Natural killer cell (primary cell): ENCODE measurements at places on chromosomes 11 and 22. TPM values are rescaled to one million over a fixed set of nuclear protein-coding genes. Genes with fewer than 3 reads are reported as not detected.

DNA sequence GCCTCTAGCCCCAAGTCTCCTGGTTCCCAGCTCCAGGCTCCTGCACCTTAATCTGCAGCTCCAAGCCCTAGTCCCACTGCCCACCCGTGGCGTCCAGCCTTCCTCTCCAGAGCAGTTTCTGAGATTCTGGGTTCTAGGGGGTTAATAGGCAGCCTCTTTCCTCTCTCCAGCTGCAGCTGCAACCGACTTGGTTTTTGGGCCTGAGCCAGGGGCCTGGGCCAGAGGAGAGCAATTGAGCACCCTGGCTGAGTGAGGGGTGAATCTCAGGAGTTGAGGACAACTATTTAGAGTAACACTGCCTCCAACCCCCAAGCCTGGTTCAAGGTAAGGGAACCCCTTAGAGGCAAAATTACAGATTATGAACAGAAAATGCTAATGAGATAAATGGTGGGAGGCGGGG, 9.0 kb upstream of the CHRM1 start:
- H3K4me1 ChIP-seq: peaks cover 16% of the 10 kb centered on the region
- H3K27ac ChIP-seq: no peak overlapping the region
- H3K4me3 ChIP-seq: no peak overlapping the region
- peaks cover 34% of the 10 kb centered on the region for H3K27me3 ChIP-seq
- H3K36me3 ChIP-seq: no peaks in the 10 kb centered on the region
- DNase-seq: no peak

The FAM181B gene
- not detected for total RNA-seq

The ARAP1 gene
- 327 TPM for total RNA-seq

The KRTAP5-10 gene
- not detected for total RNA-seq

DNA sequence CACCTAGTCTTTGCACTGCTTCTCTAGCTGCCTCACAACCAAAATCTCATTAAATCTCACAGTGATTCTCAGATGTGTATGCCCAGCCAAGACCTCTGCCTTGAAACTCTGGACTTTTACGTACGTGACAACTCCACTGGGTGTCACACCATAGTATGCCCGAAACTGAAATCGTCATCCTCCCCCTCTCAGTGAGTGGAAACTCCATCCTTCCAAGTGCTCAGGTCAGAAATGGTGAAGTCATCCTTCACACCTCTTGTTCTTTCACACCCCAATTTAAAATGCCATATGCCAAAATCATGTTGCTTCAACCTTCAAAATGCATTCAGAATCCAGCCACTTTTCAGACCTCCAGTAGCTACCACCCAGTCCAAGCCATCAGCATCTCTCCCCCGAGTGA, 42.5 kb downstream of the SFI1 start:
- H3K36me3 ChIP-seq: peaks cover 16% of the 10 kb centered on the region
- DNase-seq: peak; percentile 17
- no peaks in the 10 kb centered on the region for H3K4me1 ChIP-seq

DNA sequence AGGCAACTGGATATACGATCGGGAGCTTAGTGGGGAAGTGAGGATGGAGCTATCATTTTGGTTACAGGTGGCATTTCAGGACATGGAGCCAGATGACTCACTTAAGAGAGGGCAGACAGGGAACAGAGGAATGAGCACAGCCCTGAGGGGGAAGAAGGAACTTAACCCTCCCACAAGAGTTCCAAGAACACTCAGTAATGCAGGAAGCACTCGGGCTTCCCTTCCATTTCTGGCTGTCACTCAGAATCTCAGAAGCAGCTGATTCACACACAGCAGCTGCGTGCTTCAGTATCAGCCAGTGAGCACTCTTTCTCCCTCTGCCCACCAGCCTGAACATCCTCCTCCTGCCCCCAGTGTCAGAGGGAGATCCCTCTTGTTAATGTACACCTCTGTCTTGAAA, 34.8 kb downstream of the EFCAB6 start:
- H3K27me3 ChIP-seq: no peaks in the 10 kb centered on the region
- H3K27ac ChIP-seq: no peak overlapping the region
- H3K4me1 ChIP-seq: no peaks in the 10 kb centered on the region
- no peak for DNase-seq

GRCh38 chr11:69051381-69052342, 2.9 kb downstream of the TPCN2 start:
- no peak for DNase-seq
- H3K27ac ChIP-seq: no peak overlapping the region
- H3K36me3 ChIP-seq: no peaks in the 10 kb centered on the region
- H3K4me3 ChIP-seq: no peak overlapping the region
- H3K27me3 ChIP-seq: no peaks in the 10 kb centered on the region

DNA sequence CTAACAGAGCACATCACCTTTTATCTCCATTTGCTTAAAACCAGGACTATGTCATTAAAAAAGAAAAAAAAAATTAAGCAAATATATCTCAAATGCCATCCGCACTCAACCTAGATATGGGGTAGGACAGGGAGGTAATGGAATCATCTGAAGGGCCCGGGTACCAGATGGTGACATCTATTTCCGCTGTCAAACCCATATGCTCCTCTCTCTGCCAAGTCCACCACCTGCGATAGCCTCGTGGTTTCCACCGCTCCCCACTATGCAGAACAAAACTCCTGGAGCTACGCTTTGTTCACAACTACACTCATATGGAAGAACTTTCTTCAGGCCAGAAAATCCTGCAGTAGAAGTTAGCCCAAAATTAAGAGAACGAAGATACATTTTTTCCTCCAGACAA, 31.4 kb downstream of the FEZ1 start:
- H3K27me3 ChIP-seq: no peaks in the 10 kb centered on the region
- no peak overlapping the region for H3K4me3 ChIP-seq
- no peaks in the 10 kb centered on the region for H3K4me1 ChIP-seq
- DNase-seq: no peak
- no peaks in the 10 kb centered on the region for H3K36me3 ChIP-seq

DNA sequence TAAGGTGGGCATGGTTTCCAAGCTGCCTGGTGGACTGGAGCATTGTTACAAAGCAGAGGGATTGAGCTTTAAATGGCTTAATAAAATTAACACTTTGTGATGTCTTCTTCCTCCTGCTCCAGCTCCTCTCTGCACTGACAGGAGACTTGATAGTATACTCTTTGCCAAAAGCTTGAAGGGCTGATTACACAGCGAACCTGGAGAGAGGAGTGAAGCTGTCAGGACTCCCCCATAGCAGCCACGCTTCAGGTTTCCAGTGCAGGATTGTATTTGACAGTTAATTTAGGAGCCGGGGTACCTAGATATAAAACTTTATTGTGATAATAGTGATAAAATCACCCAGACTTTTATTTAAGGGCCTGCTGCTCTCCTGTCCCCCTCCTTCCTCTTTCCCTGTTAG, 50.0 kb downstream of the TRIM44 start:
- H3K4me1 ChIP-seq: peaks cover 4% of the 10 kb centered on the region
- no peaks in the 10 kb centered on the region for H3K36me3 ChIP-seq
- H3K27ac ChIP-seq: no peak overlapping the region

DNA sequence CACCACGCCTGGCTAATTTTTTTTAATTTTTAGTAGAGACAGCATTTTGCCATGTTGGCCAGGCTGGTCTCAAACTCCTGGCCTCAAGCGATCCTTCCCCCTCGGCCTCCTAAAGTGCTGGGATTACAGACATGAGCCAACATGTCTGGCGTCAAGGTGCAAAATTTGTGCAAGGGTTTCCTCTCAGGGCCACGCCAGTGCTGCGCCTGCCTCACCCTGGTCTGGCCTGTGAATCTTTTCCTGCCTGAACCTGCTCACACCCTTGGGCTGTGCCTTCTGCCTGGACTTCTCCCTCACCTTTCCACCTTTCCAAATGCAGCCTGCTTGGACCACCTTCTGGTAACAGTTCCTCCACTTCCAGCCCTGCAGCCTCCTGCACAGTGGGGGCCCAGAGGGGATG, 43.4 kb downstream of the MCM5 start:
- no peak overlapping the region for H3K4me3 ChIP-seq
- no peaks in the 10 kb centered on the region for H3K36me3 ChIP-seq
- peaks cover 9% of the 10 kb centered on the region for H3K4me1 ChIP-seq

DNA sequence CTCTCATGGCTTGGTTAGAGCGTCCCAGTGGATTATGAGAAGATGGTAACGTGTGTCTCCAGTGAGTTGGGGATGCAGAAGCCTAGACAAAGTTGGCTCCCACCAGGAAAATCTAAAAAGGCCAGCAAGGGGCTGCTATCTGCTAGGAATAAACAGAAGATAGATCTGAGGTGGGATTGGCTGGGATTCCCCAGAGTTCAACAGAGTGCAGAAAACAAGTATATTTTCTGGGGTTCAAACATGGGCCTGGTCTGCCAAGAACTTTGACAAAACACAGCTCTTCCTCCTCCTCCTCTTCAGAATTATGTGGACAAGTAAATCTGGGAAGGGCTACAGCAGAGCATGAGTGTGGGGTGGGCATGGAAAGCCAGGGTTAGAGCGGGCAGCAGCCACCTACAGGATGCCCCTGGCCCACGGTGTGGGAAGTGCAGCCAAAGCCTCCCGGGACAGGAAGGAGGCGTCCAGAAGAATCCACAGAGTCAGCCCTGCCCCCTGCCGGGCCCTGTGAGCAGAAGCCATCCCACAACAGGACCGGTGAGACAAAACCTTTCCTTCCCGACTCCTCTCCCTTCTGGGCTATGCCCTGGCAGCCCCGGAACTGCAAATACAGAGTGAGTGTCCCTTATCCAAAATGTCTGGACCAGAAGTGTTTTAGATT, 67.1 kb downstream of the CD82 start:
- peaks cover 6% of the 10 kb centered on the region for H3K27me3 ChIP-seq
- H3K4me1 ChIP-seq: no peaks in the 10 kb centered on the region
- H3K4me3 ChIP-seq: no peak overlapping the region
- no peak overlapping the region for H3K27ac ChIP-seq

GRCh38 chr22:21646608-21647590, 4.8 kb downstream of the SDF2L1 start:
- DNase-seq: peak; percentile 91
- no peak overlapping the region for H3K27ac ChIP-seq
- H3K36me3 ChIP-seq: peaks cover 16% of the 10 kb centered on the region

DNA sequence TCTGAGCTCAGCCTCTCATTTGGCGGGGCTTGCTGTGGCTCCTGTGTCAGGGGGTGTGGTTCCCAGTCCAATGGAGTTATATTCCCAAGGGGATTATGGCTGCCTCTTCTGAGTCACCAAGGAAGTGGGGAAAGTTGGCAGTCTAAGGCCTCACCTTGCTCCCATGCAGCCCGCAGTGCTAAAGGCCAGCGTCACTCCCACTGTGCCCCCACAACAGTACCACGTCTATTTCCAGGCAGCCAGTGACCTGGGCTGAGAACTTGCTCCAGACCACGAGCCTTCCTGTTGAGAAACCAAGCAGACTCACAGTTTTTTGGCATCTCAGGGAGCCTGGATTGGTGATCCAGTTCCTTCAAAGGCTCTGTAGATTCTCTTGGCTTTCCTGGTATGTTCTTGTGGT, 45.6 kb downstream of the OR2AT4 start:
- H3K36me3 ChIP-seq: no peaks in the 10 kb centered on the region
- no peaks in the 10 kb centered on the region for H3K4me1 ChIP-seq

DNA sequence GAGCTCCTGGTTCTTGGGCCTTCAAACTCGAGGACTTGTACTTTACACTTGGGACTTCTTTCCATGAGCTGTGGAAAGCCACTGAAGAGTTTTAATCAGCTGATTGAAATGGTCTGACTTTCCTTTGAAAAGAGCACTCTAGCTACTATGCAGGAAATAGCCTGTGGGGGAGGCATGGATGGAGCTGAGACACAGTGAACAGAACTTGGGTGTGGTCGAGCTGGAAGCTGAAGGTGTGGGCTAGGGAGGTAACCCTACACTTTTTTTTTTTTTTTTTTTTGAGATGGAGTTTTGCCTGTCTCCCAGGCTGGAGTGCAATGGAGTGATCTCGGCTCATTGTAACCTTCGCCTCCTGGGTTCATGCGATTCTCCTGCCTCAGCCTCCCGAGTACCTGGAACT, 17.5 kb upstream of the CAPRIN1 start:
- no peaks in the 10 kb centered on the region for H3K4me1 ChIP-seq
- DNase-seq: no peak
- H3K27me3 ChIP-seq: no peaks in the 10 kb centered on the region
- H3K36me3 ChIP-seq: no peaks in the 10 kb centered on the region
- H3K27ac ChIP-seq: no peak overlapping the region
- no peak overlapping the region for H3K4me3 ChIP-seq

The SMC1B gene
- total RNA-seq: 0.09 TPM

- H3K4me1 ChIP-seq: no peaks in the 10 kb centered on the region
- no peak overlapping the region for H3K27ac ChIP-seq
- no peaks in the 10 kb centered on the region for H3K27me3 ChIP-seq
- H3K36me3 ChIP-seq: no peaks in the 10 kb centered on the region
Measured at GRCh38 chr11:87879118-87879517, 296.1 kb downstream of the RAB38 start.

- peaks cover 22% of the 10 kb centered on the region for H3K36me3 ChIP-seq
- no peak overlapping the region for H3K4me3 ChIP-seq
- no peak overlapping the region for H3K27ac ChIP-seq
- no peak for DNase-seq
- H3K27me3 ChIP-seq: no peaks in the 10 kb centered on the region
Measured at GRCh38 chr11:70212227-70212811, 9.2 kb downstream of the FADD start.
